ENCODE measurements at places on chromosomes 1 and 21.

GRCh38 chr1:170929835-170930554, 5.3 kb upstream of the MROH9 start:
- no peak for DNase-seq

- DNase-seq: no peak
Measured at GRCh38 chr21:33018707-33019465, 6.8 kb upstream of the OLIG2 start.

- no peak for DNase-seq
Measured at GRCh38 chr1:245763873-245764331, 609.1 kb downstream of the KIF26B start.

DNA sequence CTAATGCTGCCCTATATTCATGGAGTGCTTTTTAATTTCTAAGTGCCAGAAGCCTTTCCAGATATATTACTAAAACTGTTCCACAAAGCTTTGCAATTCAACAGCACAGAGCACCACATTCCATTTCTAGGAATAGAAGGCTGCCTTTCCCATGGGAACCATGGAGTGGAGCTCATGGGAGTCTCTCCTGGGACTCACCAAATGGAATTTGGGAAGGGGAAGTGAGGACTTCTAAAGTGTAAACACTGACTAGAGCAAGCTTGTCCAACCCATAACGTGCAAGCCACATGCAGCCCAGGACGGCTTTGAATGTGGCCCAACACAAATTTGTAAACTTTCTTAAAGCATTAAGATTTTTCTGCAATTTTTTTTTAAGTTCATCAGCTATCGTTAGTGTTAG, 190.4 kb upstream of the TNR start:
- DNase-seq: no peak

DNA sequence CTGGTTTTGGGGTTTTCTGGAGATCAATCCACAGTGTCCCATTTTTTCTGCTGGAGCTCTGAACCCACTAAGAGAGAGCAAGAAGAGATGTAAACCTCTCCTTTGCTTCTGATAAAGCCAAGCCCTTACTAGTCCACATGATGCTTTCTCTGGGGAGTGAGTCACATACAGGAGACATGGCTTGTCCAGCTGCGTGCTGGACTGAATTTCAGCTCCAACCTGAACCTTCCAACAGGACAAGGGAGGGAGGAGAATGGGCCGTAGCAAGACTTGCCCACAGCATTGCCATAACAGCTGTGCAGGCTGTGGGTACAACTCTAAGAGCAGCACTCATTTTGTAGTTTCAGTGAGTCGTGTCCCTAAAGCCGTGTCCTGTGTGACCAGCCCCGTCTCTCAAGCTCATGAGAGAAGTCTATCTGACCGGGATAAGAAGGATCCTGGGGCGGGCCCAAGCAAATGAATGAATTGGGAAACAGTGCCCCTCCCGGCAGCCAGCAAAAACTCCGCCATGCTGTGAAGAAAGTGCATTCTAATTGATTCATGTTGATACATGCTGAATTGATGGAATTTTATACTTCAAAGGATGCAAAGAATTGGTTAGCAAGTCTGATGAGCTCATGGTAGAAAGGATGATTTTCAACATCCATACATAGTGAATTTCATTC, 195.2 kb downstream of the GABPA start:
- DNase-seq: no peak

- DNase-seq: no peak
Measured at GRCh38 chr1:116765962-116766361, 11.7 kb downstream of the CD2 start.

- DNase-seq: no peak
Measured at GRCh38 chr21:39685991-39686390, 59.0 kb upstream of the IGSF5 start.

DNA sequence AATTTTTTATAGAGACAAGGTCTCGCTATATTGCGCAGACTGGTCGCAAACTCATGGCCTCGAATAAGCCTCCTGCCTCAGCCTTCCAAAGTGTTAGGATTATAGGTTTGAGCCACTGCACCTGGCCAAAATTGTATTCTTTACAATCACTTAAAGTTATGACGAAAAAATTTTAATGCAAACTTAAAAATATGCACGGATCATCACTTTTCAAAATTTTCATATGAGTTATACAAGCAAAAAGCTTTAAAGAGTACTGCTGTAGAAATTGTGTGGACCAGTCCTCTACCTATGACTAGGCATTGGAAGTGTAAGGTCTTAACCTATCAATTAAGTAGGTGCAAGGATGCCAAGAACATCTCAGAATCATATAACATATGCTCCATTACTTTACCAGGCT, 34.9 kb downstream of the COP1 start:
- DNase-seq: no peak

- DNase-seq: no peak
Measured at GRCh38 chr1:218164930-218165700, 120.0 kb upstream of the RRP15 start.

DNA sequence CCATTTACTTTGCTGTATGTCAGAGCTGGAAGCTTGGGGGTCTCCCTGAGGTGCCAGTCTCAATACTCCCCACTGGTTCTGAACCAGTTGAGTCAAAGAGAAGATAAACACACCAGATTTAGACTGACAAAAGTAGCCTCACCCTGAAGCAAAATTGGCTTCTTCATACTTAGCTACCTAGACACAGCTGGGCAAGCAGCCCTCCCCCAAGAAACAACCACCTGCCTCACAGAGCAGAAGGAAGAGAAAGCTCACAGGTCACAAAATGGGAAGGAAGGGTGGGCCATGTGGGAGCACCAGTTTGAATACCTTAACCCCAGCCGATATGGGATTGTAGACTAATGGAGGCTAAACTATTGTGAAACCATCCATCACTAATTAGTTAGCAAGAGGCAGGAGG, 24.6 kb upstream of the MYSM1 start:
- no peak for DNase-seq

DNA sequence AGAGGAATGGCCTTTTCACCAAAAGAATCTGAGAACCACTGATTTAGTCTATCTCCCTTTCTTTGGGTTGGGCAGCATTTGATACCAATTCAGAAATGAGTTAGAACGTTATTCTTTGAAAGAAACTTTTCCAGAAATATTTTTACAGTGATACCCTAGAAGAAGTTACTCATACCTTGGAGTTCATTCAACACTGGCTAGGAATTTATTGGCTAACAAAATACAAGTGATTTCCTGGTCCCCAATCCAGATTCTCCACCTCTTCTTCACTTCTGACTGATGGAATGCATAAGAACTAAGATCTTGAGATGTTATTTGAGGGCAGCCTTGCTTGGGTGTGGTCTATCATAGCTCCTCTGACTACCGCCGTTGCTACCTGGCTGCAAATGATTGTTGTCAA, 9.4 kb downstream of the C1orf162 start:
- no peak for DNase-seq

All from GOT3 (cell line).